Fibroblast of skin of right biceps (primary cell): ENCODE measurements at places on chromosomes 4 and X.

DNA sequence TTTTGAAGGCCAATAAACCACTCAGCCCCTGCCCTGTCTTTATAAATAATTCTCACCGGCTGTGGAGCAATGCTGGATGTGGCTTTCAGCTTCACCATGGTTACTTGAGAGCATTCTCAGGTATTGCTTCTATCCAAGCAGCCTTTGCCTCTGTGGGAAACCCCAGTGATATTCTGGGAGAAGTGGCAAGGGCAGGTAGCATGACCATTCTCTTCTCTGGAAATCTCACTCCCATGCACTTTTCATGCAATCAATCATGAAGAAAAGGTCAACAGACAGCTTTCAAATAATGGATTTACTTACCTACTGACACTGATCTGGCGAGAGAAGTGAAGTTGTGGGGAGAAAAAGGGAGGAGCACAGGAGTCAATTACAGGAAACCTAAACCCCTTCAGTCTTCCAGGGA is 49.5 kb downstream of the UNC5C start:
- no peak for DNase-seq

- DNase-seq, result no peak
Measured at GRCh38 chr4:80142394-80143306, 54.7 kb upstream of the PRDM8 start.

DNA sequence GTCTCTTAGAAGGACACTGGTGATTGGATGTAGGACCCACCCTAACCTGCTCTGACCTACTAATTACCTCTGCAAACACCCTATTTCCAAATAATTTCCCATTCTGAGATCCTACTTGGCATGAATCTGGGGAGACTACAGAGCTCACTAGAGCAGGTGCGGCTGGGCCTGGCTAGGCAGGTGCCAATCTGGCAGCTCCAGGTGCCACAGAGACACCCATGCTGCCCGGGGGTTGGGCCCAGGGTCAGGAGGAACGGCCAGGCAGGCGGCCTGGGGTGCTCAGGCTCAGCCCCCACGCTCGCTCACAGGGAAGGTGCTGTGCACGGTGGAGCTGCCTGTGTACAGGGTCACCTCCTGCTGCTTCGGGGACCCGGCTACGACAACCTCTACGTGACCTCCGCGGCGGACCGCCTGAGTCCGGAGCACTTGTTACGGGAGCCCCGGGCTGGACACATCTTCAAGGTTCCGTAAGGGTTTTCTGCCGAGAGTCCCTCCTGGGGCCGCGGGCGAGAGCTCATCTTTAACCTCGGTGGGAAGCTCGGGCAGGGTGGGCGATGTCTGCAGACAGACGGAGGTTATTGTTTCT is 26.5 kb upstream of the PLCXD1 start:
- DNase-seq, result no peak

GRCh38 chr4:80463509-80463908 is 128.0 kb downstream of the CFAP299 start:
- DNase-seq, result no peak

DNA sequence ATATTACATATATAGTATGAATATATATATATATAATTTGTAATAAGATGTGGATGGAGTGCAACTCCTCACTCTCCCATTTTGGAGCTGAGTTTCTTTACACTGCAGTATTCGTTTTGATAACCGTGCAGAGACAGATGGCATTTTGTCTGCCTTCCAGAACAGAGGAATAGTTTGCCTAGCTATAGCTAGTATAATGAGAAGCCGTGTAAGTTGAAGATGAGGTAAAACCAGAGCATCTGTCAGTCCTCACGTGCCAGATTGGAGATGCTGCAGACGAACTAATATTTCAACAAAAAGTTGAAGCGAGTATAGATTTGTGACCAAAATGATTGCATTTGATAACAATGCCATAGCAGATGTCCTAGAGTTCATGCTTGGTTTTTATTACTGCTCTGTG is 180.6 kb downstream of the FMR1NB start:
- no peak for DNase-seq

DNA sequence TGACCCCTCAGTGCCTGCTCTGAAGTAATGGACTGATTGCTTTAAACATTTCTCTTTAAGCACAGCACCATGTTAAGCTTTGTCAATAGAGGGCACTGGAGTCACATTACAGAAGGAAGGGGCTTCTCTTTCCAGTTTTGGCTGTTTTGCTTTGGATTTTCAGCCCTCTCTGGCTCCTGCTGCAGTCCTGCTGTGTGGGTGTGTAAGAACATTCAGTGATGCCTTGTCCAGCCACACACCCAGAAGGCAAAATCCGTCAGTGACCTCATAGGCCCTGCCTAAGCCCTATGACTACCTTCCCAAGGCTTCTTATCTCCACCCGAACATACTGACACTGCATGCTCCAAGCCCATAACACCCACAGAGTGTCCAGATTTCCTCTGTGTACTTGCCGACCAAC is 215.3 kb upstream of the CTSO start:
- DNase-seq, result peak; percentile 84

- DNase-seq, result no peak
Measured at GRCh38 chr4:128357286-128357685, 69.7 kb upstream of the PGRMC2 start.

DNA sequence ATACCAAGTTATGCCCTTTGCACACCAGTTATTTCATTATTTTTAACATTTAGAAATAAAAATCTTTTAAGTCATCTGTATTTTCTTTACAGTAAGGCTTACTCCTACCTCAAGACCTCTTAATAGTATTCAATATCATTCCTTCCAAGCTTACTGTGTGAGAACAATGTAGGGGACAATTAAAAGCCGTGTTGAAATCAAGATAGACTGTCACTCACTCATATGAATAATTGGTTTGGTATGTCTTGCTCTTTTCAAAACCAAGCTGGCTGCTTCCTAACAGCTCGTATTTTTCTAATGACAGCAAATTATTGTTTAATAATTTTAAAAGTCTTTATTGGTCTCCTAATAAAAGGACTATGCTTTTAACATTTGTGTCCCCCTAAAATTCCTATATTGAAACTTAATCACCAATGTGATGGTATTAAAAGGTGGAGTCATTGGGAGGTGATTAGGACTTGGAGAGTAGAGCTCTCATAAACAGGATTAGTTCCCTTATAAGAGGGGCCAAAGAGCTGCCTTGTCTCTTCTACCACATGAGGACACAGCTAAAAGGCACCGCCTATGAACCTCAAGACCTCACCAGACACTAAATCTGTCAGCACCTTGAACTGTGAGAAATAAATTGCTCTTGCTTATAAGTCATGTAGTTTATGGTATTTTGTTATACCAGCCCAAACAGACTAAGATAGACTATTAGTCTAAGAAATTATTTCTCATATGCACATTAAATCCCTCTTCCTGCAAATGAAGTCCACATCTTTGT is 4.1 kb downstream of the ABCB7 start:
- peak; percentile 5 for DNase-seq

- no peak for DNase-seq
Measured at GRCh38 chr4:51825341-51825740, 17.6 kb upstream of the DCUN1D4 start.

DNA sequence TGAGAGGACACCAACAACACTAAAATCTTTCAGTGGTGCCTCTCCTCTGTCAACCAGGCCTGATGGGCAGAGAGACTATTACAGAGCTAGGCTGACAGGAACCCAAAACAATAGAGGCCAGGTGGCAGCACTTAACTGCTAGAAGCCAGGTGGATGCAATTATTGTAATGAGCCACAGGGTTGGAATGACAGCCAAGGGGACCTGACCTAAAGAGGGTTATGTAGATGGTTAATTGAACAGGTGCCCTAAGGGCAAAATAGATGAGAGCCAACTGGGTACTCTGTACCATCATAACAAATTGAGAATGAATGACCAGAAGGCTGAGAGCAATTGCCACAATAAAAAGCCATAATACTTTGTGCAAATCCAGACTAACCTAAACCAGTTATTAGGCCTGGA is 24.7 kb upstream of the FRAS1 start:
- no peak for DNase-seq

DNA sequence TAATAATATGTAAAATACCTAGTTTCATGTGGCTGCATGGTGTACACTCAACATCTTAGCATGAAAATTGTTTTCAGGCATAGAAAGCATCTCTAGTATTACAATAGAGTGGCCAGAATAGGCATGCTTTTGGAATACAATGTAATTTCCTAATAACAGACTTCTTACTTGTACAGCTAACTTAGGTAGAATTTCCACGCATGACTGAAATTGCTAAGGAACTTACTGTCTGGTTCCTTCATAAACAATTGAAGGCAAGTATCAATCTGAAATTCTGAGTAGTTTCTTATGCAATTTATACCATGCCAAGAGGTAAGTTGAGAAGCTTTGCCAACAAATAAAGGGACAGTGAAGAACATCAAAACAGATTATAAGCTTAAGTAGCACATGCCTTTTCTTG is 26.7 kb downstream of the SULT1E1 start:
- DNase-seq, result no peak

DNA sequence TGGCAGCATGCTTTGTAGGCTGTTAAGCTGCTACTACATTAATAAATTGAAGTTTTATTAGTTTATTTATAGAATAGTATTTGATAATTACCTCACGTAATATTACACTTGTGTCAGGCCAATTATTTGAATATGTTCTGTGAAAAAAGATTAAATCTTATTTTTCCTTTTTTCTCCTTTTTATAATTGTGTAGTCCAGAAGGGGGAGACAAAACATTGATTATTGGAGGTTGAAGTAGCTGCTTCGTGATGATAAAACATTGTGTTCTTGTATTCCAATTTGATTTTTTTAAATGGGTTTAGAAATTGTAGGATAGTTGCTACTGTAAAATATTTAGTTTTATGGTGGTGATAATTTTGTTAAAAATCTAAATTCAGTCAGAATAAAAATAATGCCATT is 85.7 kb downstream of the DIAPH2 start:
- DNase-seq, result peak; percentile 7

DNA sequence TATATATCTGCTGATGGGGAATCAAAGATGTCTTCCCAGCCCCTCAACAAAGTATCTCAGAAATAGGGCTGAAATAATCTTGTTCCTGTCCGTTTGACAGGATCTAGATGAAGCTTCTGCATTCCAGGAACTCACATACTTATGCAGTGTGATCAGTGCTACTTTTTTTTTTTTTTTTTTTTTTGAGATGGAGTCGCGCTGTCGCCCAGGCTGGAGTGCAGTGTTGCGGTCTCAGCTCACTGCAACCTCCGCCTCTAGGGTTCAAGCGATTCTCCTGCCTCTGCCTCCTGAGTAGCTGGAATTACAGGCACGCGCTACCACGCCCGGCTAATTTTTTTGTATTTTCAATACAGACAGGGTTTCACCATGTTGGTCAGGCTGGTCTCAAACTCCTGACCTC is 36.4 kb downstream of the DHX15 start:
- DNase-seq, result no peak

DNA sequence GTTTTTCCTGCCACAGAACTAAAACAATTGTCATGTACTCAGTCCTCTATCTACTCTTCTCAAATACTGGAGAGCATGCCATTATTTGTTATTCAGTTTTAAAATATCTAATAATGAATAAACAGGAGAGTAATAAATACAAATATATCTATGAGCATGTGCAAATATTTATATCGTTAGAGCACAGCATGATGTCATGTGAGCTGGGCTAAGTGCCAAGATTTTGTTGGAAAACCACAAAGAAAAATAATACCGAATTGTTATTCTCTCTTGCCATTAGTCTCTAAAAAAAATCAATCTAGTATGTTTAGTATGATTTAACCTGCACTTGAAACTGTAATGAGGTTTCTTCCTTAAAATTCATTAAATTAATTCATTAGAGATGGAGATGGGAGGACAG is 97.3 kb downstream of the DDX60 start:
- peak; percentile 85 for DNase-seq

GRCh38 chrX:134026565-134027311 is 41.3 kb upstream of the GPC3 start:
- DNase-seq, result peak; percentile 52

DNA sequence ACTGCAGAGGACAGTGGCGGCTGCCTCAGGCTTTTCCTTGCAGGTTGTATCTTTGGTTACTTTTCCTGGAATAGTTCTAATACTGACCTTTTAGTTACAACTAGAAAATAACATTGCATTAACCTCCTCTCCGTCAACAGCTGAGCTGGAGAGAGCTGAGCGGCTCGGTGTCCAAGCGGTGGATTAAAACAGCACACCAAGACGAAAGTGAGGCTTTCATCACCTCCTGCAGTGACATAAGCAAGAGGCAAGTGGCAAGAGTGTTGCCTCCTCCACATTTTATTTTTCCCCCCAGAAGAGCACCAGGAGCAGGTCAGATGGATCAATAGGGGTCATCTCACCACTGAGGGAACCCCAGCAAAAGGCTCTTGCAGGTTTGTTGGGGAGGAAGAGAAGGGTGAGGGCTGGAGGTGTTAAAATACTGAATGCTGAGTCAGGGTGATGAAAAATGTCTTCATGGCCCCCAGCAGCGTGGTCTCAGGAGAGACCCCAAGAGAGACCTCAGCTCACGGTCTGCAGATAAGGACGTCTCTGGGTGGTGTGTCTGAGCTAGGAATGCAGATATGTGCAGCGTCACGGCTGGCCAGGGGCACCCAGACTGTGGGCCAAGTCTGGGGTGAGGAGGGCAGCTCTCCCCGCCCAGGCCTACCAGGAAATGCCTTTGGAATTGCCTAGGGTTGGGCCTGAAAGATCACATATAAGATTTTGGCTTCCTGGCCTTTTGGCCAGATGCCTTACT is 50.3 kb downstream of the CASP3 start:
- DNase-seq, result no peak

GRCh38 chr4:140049849-140050637 is 103.9 kb downstream of the MAML3 start:
- peak; percentile 46 for DNase-seq

GRCh38 chr4:6568689-6569332 is 6.2 kb upstream of the MAN2B2 start:
- peak; percentile 79 for DNase-seq

DNA sequence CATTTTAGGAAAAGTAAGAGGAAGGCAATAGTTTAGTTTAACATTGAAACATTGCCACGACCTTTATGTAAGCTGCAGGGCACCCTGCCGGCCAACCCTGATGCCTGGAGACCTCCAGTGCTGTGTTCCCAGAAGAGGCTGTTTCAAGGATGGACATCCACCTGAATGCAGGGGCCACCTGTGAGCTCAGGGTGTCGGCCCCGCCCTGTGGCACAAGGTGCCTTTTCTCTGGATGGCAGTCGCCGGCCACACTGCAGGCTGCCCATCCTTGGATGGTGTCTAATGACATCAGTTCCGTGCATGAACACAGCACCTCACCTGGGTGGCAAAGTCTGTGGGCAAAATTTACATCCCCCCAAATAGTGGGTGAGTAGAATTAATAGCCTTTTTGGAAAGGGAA is 180.0 kb downstream of the AFAP1 start:
- no peak for DNase-seq

DNA sequence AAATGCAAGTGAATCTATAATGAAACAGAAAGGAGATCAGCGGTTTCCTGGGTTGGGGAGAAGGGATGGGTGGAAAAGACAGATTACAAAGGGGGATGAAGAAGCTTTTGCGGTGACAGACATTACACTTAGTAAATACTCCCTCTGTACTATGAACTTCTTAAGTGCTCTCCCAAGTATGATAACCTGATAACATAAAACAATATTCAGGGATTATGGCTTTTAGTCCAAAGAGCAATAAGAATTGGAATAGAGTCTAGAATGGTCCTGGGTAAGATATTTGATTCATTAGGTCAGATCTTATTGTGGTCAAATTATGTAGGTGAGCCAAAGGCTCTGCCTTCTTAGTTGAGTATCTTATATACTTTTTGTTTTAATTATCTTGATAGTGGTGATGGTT is 9.2 kb downstream of the LRRC66 start:
- DNase-seq, result no peak
